ENCODE measurements at places on chromosomes 6 and 20.

- DNase-seq = no peak
These were observed 4.4 kb upstream of the CST3 start for GRCh38 chr20:23641936-23642751.

GRCh38 chr20:61886721-61887595, 178.7 kb downstream of the TAF4 start:
- no peak for DNase-seq

- no peak for DNase-seq
These were observed 299.3 kb downstream of the NRN1 start for GRCh38 chr6:5707281-5708045.

DNA sequence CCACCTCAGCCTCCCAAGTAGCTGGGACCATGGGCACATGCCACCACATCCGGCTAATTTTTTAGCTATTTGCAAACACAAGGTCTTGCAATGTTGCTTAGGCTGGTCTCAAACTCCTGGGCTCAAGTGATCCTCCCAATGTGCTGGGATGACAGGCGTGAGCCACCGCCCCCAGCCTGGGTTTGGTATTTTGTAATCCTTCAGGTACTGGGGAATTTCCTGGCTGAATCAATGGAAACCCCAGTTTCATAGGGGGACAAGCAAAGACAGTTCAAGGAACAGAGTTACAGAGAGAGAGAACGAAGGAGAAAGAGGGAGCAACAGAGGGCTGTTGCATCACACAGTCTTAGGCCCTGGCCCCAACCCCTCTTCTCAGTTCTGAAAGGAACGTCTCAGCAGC, 35.7 kb downstream of the RAB44 start:
- DNase-seq = no peak

- DNase-seq = no peak
These were observed 100.1 kb downstream of the MYB start for GRCh38 chr6:135281227-135281626.

DNA sequence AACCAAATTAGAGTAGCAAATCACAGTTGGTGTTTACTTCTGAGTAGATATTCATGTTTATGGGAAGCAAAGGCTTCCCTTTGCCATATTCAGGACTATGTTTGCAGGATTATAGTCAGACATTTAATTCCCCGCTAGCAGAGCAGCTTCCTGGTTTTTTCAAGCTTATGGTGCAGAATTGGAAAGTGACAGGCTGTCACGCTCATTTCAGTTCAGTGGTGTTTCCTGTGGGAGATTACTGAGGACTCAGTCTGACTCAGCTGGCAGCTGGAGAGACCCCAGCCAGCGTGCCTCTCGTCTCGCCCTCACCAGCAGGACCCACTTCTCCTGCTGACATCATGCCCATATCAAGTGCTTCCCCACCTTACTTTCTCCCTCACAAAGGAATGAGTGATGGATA, 85.1 kb downstream of the LYRM2 start:
- DNase-seq = no peak

- DNase-seq = no peak
These were observed 14.9 kb downstream of the TREML2 start for GRCh38 chr6:41186031-41186562.

Measured in activated CD8-positive, alpha-beta memory T cell treated with anti-CD3 and anti-CD28 coated beads, Interleukin-2, amount 50 U/mL, for 4 hours (primary cell).